Heart right ventricle (tissue), 16 donors: ENCODE measurements at places on chromosomes 3 and 15. TPM values are rescaled to one million over a fixed set of nuclear protein-coding genes. Genes with fewer than 3 reads are reported as not detected.
A peak's percentile ranks its signal among the peaks of the same experiment; 100 is the strongest.

- DNase-seq = no peak
These were observed 81.1 kb downstream of the CHSY1 start for GRCh38 chr15:101170568-101171350.

DNA sequence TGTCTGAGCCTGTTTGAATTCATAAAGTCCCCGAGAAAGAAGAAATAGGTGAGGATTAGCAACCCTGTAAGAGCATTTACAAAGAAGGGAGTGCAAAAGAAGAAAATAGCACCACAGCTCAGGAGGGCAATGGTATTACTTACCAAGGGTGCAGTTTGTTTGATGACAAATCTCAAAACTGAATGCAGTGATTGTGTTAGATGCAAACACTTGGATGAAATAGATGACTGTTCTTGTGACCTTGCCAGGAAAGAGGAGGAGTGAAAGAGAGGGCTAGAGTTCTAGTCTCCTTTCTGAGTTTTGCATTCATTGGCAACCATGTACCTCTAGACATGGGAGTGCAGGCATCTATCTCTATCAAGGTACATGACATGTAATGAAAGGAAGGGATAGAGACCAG, 1030.8 kb upstream of the CFAP20DC start:
- no peak for DNase-seq

AGBL1 gene
- not detected for total RNA-seq

DNA sequence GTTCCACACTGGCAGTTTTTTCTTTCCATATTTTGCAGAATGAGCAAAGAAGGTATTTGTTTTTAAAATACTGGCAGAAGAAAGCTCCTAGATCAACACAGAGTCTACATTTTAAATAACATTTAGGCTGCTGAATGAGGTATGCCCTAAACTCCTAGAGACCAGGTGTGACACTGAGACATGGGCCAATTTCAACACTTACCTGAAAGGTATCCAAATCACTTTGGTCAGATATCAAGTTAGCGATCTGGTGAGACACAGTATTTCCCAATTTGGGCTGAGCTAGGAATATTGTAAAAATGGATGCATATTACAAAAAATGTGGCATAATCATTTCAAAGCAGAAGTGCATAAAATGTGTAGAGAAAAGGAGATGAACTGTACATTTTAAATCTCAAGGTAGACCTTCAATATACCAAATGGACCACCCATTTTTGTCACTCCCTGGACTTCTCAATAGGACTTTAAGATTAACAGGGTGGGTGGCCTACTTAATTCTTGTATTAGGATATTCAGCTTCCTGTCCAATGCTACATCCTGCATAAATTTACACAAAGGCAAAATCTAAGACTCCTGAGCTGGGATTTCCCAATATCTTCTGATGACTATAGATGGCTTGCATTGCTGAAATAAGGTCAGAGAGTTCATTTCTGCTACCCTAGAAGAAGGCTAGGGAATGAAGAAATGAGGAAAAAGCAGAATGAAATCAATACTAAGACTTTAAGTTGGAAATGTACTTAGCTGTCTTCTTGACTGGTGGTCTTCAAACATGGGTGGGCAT, 487.8 kb downstream of the FOXP1 start:
- DNase-seq = no peak

DPPA4 gene
- not detected for total RNA-seq

APBA2 gene
- 0.83 TPM for total RNA-seq

DNA sequence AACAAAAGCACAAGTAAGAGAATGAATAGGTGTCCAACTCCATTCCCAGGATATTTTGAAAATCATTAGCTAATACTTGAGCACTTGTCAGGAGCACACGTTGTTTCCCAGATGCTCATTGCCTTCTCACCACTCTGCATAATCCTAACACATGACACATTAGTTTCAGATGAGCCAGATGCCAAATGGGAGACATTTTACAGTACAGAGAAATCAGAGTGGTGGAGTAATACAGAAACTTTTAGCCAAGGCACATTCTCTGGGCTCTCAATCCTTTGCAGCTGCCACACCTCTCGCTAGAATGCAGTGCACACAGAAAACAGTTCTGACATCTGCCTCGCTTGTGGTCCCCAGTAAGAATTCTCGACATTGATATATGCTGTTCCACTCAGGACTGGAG, 76.6 kb downstream of the P3H2 start:
- no peak for DNase-seq

GHSR gene
- total RNA-seq = not detected

GRCh38 chr15:86014016-86014415, 65.7 kb upstream of the AGBL1 start:
- DNase-seq = no peak

DNA sequence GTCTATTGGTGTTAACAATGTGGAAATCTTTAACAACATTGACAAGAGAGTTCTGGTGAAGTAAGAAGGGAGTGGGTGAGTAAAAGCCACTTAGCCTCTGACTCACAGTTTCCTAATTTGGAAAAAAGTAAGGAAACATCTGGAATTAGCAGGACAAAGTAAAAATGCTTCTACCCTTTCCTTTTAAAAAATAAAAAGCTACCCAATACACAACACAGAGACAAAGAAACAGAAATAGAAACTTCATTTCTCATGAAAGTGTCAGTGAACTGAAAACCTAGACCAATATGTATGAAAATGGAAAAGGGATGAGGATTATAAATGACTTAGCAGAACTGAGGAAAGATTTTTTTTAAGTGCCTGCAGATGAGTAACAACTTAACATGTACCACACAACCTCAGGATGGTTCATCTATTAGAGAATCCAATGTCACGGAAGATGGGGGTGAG, 65.4 kb downstream of the SSR3 start:
- no peak for DNase-seq

DNA sequence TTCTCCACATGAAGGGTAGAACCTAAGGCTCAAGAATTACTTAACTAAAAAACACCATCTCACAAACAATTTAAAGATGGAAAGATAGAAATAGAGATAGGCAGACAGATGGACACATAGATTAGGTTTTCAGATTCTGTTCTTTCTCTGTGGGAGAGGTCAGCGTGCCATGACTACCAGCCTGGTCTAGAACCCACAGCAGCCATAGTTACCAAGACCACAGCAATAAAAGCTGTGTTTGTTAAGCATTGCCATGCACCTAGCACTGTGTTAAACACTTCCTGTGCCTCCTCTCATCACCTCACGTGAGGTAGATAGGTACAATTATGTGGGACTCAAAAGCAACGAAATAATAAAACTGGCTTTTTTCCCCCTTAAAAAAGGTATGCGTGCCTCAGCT, 83.1 kb upstream of the TSEN2 start:
- DNase-seq = no peak

DNA sequence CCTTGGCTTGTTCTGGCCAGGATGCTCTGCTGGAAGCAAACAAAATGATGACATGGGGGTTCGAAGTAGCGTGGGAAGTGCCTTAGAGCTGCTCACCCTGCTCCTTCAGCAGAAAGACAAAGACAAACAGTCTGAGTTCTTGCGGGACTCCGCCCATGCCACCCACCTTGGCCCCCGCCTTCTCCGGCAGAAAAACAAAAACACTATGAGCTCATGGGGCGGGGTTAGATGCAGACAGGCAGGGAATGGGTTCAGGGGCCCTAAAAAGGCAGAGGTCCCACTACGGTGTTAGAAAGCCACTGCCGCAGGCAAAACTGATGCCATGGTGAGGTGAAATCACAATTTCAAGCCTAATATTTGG, 9.7 kb upstream of the NCKIPSD start:
- DNase-seq = peak; percentile 62

DNA sequence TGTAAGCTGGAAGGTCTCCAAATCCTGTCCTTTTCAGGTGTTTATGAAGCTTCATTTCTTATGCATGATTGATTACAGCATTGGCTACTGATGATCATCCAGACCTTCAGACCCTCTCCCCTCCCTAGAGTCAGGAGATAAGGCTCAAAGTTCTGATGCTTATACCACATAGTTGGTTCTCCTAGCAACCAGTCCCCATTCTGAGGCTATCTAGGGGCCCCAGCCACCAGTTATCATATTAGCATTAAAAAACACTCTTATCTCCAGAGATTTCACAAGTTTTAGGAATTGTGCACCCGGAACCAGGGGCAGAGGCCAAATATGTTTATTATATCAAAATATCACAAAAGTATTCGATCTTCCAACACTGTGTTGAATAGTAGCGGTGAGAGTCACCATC, 953.1 kb downstream of the FHIT start:
- DNase-seq = no peak

- DNase-seq = no peak
These were observed 233.9 kb upstream of the GOLGA6L4 start for GRCh38 chr15:84001655-84002054.

GRCh38 chr3:13508496-13508895, 28.4 kb downstream of the HDAC11 start:
- DNase-seq = no peak

DNA sequence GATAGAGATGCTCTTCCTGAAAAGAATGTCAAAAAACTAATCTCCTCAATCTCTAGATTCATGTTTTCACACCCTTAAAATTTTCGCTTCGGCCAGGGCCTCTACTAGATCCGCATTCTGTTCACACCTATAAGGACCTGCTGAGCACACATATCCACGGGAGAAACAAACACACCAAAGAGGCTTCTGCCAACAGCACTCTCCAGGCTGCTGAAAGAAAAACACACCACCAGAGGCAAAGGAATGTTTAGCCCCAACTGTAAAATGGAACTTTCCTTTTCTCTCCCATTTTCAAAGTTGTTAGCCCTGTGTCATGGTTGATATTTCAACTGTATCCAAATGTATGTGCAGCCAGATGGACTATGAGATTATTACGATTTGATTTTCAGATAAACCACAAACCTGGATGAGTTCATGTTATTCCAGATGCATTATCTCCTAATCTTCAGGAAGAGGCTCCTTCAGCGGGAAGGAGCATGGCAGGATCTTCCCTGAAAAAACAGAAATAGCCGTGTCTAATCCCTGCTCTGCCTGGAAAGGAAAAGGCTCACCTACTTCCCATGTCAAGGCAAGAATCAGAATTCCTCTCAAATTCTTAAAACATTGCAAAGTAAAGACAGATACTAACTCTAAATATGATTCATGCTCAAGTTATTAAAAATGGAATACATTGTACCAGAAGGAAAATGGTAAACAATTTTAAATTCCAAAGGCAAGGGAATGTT, 442.7 kb upstream of the NR2F2 start:
- DNase-seq = no peak

- DNase-seq = no peak
These were observed 34.8 kb downstream of the CCNL1 start for GRCh38 chr3:157125101-157125500.

NEK10 gene
- total RNA-seq = 7.2 TPM

GRCh38 chr3:195601382-195601781, 17.6 kb upstream of the APOD start:
- no peak for DNase-seq

GRCh38 chr15:91316126-91316525, 216.1 kb downstream of the SV2B start:
- DNase-seq = no peak

DNA sequence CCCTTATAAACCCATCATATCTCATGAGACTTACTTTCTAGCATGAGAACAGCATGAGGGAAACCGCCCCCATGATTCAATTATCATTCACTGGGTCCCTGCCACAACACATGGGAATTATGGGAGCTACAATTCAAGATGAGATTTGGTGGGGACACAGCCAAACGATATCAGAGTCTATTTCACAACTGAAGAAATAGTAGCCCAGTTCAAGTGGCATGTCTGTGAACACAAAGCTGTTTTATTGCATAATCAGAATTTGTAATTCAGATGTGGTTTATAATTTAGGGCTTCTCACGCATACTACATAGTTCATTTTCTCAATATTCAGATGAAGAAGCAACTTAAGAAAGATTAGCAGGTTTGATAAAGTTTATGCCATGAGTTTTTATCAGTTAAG, 1188.0 kb upstream of the ALCAM start:
- no peak for DNase-seq

NUP210 gene
- 1.6 TPM for total RNA-seq

DNA sequence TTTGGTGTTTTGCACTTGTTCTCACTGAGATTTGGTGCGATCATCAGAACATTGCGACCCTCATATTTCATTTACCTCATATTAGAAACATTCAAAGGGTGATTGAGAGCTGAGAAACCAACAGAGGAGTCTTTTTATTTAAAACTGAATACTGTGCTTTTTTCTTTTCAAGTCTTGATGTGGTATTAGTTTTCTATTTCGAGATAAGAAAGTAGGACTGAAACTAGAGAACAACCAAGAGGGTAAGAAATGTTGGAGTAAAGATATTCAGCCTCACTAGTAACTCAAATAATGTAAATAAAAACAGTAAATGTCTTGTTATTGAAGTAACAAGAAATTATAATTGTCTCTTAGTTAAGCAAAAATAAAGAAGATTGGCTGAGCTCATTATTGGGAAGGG, 26.5 kb downstream of the EFHB start:
- no peak for DNase-seq

TLR9 gene
- total RNA-seq = 0.39 TPM

DNA sequence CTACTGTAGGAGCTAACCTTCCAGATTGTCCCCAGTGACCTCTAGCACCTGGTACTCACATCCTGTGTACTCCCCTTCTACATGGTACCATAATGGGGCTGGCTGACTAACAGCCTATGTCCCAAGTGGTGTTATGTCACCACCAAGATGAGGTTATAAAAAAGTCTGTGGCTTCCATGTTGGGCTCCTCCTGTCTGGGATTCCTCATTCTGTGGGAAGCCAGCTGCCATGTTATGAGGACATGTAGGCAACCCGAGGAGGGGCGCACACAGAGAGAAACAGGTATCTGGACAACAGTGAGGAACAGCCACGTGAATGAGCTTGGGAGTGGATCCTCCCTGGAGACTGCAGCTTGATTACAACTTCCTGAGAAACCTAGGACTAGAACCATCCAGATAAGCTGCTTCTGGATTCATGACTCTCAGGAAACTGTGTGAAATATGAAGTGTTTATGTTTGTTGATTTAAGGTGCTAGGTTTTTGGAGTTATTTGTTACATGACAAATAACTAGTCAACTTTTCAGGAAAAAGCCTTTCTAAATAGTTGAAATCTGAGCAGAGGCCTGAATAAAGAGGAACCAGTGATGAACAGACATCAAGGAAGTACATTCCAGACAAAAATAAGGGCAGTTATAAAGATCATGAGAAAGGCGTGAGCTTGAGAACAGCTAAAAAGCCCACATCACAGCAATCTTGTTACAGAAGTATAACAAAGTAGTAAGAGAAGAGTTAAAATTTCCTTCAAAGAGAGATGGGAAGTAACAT, 21.7 kb downstream of the GOLIM4 start:
- no peak for DNase-seq

DNA sequence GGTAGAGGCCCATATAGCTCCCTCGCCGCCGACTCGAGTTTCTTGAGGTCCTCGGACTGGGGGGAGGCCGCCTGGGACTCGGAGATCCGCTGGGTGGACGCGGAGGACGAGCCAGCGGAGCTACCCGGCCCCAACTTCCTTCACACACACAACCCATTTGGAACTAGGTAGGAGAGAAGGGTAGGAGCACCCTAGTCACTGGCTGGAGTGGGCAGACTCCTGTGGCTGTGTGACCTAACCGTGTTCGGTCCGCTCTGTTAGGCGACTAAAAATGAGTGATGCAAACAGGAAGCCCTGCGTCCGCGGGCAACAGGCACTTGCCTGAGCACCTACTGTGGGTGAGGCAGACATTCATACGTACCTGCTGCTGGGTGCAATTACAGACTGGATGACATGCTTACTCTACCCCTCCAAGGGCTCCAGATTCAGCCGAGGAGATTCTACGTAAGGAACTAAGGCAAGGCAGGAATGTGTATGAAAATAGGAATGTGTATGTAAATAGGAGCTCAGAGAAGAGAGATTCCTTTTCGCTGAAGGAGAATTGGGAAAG, 4.6 kb upstream of the SIN3A start:
- no peak for DNase-seq

- DNase-seq = no peak
These were observed 221.5 kb upstream of the TOPAZ1 start for GRCh38 chr3:44020143-44020542.

SAXO2 gene
- total RNA-seq = 2.6 TPM

GRCh38 chr3:175983379-175983778, 1124.2 kb downstream of the NAALADL2 start:
- DNase-seq = no peak
